ENCODE measurements at places on chromosomes 6 and 20. TPM values are rescaled to one million over a fixed set of nuclear protein-coding genes. Genes with fewer than 3 reads are reported as not detected.
A peak's percentile ranks its signal among the peaks of the same experiment; 100 is the strongest.

DNA sequence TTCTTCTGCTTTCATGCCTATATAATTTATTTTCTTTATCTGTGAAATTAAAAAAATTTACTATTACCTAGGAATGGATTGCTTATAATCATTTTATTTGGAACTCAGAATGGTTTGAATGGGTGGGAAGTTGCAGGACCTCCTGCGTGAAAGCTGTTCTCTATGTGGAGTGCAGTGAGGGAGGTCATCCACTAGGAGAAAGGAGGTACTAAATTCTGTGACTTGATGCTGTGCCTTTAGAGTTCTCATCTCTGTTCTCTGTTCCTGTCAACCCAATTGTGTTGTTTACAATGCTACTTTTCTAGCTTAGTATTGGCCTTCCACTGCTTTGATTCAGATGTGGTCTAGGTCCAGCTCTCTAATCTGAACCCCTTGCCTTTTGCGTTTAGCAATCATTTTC is 65.0 kb upstream of the HIVEP1 start:
- no peak overlapping the region for H3K4me3 ChIP-seq
- H3K27ac ChIP-seq = no peak overlapping the region
- H3K36me3 ChIP-seq = no peaks in the 10 kb centered on the region
- no peaks in the 10 kb centered on the region for H3K27me3 ChIP-seq

GRCh38 chr6:77463861-77464494 is 687 bp upstream of the HTR1B start:
- peak; percentile 35 for ATAC-seq
- peak overlapping the region; percentile 66 for H3K4me3 ChIP-seq
- H3K27me3 ChIP-seq = peaks cover 41% of the 10 kb centered on the region
- no peaks in the 10 kb centered on the region for H3K36me3 ChIP-seq

DNA sequence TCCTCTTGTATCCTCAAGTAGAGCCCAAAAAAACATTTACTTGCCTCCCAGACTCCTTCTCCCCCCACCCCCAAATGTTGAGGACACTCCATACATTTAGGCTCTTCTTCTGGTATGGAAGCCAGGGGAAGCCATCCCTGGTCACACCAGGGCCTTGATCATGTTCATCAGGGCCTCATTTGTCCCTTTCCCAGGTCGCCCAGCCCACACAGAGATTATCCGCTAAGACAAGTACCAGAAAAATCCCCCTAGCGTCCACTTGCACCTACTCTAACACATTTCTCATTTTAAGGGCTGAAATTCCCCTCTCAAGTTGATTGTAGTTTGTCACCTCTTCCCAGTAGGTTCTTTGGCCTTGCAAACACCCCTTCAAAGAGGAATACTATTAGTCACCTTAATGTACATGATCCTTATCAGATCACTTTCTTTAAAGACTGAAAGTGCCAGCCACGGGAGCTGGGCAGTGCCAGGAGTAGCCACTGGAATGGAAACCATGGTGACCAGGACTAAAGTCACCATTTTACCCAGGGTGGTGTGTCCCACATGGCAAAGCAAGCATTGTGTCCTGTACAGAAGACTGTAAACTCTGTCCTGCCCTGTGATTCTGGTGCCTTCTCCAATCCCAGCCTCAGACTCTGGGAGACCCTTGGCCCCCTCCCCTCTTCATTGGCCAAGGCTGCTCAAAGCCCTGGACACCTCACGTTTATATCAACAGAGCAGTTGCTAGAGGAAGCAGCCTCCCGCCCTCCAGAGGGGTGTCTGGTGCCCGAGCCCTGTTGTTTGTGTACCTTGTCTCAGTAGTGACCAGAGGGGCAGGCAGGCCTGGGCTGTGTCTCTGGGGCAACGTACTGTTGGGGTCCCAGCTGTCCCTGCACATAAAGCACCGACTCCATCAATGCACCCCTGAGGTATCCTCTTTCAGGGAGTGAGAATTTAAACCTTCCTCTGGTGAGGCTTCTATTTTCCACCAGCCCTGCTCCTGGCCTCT is 5.0 kb upstream of the APOBEC2 start:
- no peak overlapping the region for H3K27ac ChIP-seq
- H3K4me1 ChIP-seq = no peaks in the 10 kb centered on the region
- H3K36me3 ChIP-seq = no peaks in the 10 kb centered on the region
- ATAC-seq = no peak
- no peaks in the 10 kb centered on the region for H3K27me3 ChIP-seq

FNDC1 gene
- total RNA-seq = 2.5 TPM

GRCh38 chr20:37941332-37941731 is 38.4 kb downstream of the VSTM2L start:
- no peak overlapping the region for H3K27ac ChIP-seq
- H3K36me3 ChIP-seq = no peaks in the 10 kb centered on the region
- no peak for ATAC-seq
- H3K27me3 ChIP-seq = no peaks in the 10 kb centered on the region
- H3K4me3 ChIP-seq = no peak overlapping the region

DNA sequence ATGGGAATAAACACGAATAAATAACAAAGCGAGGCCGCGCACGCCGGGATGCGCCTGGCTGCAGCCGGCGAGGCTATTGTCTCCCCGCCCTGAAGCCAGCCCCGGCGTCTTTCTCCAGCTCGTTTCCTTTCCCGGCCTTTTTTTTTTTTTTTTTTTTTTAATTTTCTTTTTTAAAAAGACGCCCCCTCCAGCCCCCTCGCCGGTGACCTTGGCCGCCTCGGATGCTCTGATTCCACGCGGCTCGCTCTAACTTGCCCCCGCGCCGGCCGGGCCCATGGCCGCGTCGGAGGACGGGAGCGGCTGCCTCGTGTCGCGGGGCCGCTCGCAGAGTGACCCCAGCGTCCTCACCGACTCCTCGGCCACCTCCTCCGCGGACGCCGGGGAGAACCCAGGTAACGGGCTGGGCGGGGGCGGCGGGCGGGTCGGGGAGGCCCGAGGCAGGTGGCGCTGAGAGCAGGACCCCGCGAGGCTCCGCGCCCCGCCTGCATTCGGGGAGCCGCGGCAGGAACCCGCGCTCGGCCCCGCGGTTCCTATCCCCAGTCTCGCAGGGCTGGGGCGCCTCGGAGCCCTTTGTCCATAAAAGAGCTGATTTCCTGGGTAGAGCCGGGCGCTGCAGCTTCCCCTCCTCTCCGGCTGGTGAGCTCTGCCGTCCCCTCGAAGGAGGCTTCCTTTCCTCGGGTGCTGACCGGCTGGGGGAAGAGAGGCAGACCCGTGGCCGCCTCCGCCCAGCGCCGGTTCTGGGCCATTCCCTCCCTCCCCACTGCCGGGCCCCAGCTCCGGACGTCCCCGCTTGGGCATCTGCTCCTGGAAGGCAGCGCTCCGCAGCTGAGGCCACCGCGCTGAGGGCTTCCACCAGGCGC is 631 bp downstream of the PHACTR3 start:
- peak overlapping the region; percentile 30 for H3K27ac ChIP-seq
- H3K4me1 ChIP-seq = peaks cover 8% of the 10 kb centered on the region
- ATAC-seq = no peak
- no peaks in the 10 kb centered on the region for H3K36me3 ChIP-seq
- H3K4me3 ChIP-seq = peak overlapping the region; percentile 40

- no peak overlapping the region for H3K4me3 ChIP-seq
- H3K27ac ChIP-seq = no peak overlapping the region
- no peaks in the 10 kb centered on the region for H3K36me3 ChIP-seq
Observed at GRCh38 chr20:5061213-5061612, 58.5 kb downstream of the PCNA start.

KCNK17 gene
- total RNA-seq = 0.47 TPM

DNA sequence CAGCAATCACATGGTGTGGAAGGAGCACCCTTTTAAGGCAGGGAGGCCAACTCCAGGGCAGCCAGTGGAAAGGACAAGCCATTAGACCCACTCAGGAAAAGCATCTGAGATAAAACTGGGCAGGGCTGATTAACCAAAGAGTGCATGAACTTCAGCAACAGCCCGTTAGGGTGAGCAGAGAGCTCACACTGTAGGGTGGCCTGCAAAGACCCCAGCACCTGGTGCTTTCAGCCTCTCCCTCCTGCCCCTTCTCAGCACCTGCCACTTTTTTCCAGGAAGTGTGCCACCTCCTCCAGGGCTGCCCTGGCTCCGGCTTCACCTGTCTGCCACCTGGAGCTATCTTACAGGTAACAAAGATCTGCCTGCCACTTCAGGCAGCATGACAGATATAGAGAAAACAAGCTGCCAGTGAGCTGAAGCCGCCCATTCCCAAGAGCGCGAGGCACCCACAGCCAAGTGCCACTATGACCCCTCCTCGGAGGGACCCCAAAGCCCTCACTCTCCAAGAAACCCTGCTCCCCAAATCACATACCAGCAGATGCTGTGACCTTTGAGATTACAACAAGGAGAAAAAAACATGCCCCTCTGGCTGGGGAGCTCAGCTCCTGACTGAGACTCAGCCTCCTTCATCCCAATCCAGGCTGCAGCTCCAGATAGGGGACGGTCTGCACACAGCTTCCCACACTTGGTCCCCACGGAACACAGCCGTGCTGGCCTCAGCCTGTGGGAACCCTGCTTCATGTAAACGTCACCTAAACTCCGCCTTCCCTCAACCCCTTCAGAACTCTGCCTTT is 71.2 kb downstream of the ABHD12 start:
- no peak for ATAC-seq
- no peaks in the 10 kb centered on the region for H3K27me3 ChIP-seq
- H3K27ac ChIP-seq = no peak overlapping the region
- no peaks in the 10 kb centered on the region for H3K4me1 ChIP-seq
- H3K4me3 ChIP-seq = no peak overlapping the region

- H3K4me1 ChIP-seq = peaks cover 45% of the 10 kb centered on the region
- ATAC-seq = no peak
- H3K4me3 ChIP-seq = no peak overlapping the region
- H3K27me3 ChIP-seq = peaks cover 6% of the 10 kb centered on the region
- H3K27ac ChIP-seq = peak overlapping the region; percentile 4
Observed at GRCh38 chr6:43698584-43699349, 11.2 kb upstream of the MRPS18A start.

- no peak overlapping the region for H3K27ac ChIP-seq
- no peaks in the 10 kb centered on the region for H3K4me1 ChIP-seq
- no peak for ATAC-seq
- H3K27me3 ChIP-seq = no peaks in the 10 kb centered on the region
- no peaks in the 10 kb centered on the region for H3K36me3 ChIP-seq
Observed at GRCh38 chr6:134678436-134678889, 271.4 kb downstream of the ALDH8A1 start.

GRCh38 chr6:83911278-83911677 is 51.8 kb downstream of the CYB5R4 start:
- no peak overlapping the region for H3K27ac ChIP-seq
- no peak for ATAC-seq

DNA sequence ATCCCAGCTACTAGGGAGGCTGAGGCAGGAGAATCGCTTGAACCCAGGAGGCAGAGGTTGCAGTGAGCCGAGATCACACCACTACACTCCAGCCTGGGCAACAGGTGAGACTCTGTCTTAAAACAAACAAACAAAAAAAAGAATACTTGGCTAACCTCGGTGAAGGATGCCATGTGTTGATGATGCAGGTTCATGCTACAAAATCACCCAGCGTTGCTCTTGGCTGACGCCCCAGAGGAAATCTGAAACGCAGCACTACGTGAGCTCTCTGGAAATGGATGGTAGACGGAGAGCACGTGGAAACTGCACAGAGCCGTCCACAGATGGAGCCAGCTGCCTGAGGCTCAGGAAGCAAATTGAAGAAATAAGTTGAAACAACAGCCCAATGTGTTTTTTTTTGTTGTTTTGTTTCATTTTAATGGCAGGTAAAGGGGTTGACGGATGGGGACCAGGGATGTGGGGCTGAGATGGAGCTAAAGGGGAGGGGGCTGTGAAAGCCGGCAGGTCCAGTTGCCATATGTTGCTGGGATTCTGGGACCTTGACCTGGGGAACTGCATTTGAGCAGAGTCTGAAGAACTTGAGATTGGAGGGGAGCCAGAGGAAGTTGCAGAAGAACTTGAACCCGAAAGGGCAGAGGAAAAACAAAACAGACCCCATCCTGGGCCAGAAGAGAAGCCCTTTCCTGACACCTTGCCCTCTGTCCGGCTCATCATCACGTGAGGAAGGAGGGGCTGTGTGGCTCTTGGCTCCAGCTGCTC is 12.8 kb upstream of the MANBAL start:
- peaks cover 18% of the 10 kb centered on the region for H3K4me1 ChIP-seq
- peak; percentile 84 for ATAC-seq
- H3K4me3 ChIP-seq = no peak overlapping the region
- no peaks in the 10 kb centered on the region for H3K36me3 ChIP-seq

- no peaks in the 10 kb centered on the region for H3K36me3 ChIP-seq
- H3K4me3 ChIP-seq = no peak overlapping the region
- H3K27me3 ChIP-seq = peaks cover 19% of the 10 kb centered on the region
- no peak for ATAC-seq
- H3K27ac ChIP-seq = no peak overlapping the region
Observed at GRCh38 chr20:32539817-32540675, 45.1 kb downstream of the NOL4L start.

DNA sequence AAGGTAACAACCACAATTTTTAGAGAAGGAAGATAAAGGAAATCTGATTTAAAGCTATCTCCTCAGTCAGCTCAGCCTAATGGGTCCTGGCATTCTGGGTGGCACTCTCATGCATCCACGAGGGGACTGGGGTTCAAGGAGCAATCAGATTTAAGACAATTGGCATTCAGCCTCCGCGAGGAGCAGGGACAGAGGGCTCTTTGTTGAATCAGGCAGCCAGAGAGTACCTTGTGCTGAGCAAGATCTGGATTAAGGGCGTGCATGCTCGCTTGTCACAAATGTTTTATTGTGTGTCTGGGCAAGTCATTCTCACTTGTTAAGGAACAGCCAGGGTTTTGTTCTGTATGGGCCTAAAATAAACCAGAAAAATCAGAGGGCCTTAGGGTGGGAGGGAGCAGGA is 475.3 kb upstream of the NRSN1 start:
- ATAC-seq = no peak
- H3K36me3 ChIP-seq = no peaks in the 10 kb centered on the region
- H3K27ac ChIP-seq = no peak overlapping the region
- H3K27me3 ChIP-seq = no peaks in the 10 kb centered on the region
- H3K4me1 ChIP-seq = peaks cover 38% of the 10 kb centered on the region

DNA sequence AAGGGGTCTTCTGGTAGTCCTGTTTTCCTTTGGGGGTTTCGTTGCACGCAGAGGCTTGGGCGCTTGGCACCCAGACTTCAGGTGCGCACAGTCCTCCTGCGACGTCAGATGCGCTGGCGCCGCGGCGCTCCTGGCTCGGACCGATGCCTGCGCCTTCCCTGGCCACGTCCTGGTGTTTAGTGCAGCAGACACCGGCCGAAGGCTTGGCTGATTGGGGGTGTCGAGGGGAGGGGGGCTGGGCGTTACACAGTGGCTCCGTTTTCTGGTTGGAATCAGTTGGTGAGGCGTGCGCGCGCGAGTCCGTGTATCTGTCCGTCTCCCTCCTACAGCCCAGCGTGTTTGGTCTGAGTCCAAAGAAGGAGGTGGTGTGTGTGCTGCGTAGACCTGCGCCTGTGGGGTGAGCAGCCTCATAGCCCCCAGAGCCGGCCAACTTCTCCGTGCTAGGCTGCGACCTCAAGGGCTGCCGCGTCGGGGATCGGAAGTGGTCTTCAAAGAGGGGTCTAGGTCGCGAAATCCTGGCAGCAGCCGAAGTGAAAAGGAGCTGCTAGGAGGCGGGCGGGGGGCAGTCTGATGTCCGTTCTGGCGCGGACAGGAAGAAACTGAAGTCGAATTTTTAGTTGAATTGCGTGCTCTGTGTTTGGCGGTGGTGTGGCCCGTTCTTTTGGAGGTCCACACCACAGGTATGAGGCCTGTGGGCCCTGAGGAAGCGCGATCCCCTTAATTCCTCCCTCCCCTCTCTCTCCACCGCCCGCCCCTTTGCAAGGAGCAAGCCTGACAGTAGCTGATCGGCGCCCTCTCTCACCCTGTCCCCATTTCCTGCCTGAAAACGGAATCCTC is 1.5 kb downstream of the SYNDIG1 start:
- peaks cover 26% of the 10 kb centered on the region for H3K4me1 ChIP-seq
- no peak overlapping the region for H3K4me3 ChIP-seq
- no peak for ATAC-seq
- H3K36me3 ChIP-seq = no peaks in the 10 kb centered on the region

GRCh38 chr6:156633291-156633690 is 143.9 kb upstream of the ARID1B start:
- H3K4me1 ChIP-seq = peaks cover 14% of the 10 kb centered on the region
- no peak for ATAC-seq
- no peaks in the 10 kb centered on the region for H3K36me3 ChIP-seq
- H3K27me3 ChIP-seq = no peaks in the 10 kb centered on the region

Data from gastroesophageal sphincter (tissue), 4 donors.